Activated T-helper 1 cell treated with anti-CD3 and anti-CD28 coated beads, Interleukin-2, amount 50 U/mL, for 16 hours (primary cell): ENCODE measurements at places on chromosomes 1 and 21.

DNA sequence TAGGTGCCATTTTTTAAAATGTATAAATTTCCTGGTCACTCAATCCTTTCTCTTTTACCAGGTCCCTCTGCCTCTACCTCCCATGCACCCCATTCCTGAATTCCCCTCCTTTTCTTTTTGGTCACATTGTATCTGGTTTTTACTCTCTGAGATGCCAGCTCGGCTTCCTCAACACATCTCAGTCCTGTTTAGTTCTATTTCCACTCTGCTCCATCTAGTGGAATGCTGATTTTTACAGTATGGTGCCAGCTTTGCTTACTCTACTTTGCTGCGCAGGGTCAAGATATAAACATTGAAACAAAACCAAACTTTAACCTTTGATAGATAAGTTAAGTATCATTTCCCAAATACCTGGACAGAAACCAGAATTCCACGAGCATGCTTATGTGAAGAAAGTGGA is 96.0 kb downstream of the ESRRG start:
- no peak for DNase-seq

GRCh38 chr1:69523032-69523431 is 44.7 kb upstream of the LRRC7 start:
- no peak for DNase-seq

GRCh38 chr1:37410815-37411214 is 63.6 kb upstream of the ZC3H12A start:
- no peak for DNase-seq

GRCh38 chr1:36300526-36300925 is 5.6 kb upstream of the SH3D21 start:
- DNase-seq = no peak

DNA sequence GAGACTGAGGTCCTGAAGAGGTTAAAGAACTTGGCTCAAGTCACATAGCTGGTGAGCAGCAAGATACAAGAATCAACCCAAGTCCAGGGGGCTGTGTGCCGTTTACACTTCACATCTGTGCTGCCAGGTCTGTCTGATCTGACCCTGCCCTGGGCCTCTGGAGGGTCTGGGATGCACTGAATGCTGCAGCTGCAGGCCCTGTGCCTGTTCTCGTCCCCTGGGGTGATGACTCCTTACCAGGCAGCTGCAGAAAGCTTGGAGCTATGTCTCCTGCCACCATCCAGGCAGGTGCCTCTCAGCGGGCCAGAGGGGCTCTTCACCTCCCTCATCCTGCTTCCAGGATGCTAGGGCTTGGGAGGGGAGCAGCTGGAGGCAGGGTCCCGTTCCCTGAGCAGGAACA is 63.5 kb downstream of the LRRN2 start:
- no peak for DNase-seq

DNA sequence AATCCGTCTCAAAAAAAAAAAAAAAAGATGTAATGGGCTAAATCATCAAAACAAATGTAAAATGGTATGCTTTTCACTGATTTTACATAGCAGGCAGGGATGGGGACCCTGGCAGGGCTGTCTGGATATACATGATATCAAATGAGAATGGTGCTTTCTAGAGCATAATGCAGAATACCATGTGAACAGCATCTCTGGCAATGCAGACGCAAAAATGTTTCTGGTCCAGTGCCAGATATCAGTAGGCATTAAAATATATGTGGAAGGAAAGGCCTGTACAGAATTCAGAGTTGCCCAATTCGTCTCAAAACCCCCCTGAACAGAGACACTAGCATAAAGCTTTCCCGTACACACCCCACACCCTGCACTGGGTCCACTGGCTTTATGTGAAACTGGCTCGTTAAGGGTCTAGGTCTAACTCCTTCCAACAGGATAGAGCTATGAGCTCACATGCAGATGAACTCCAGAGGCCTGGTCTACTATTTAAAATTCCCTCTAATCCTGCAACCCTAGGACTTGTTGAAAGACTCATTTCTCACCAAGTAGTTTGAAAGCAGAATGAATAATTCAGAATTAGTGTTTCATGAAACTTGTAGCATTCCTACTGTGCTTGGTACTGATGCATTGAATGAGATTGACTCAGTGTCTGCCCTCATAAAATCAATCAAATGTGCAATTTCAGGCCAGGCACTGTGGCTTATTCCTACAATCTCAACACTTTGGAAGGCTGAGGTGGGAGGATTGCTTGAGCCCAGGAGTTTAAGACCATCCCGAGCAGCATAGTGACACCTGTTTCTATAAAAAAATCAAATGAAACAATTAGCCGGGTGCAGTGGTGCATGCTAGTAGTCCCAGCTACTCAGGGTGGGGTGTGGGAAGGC is 2.6 kb upstream of the MYSM1 start:
- DNase-seq = no peak
